BJ (cell line): ENCODE measurements at places on chromosomes 16 and 17. TPM values are rescaled to one million over a fixed set of nuclear protein-coding genes. Genes with fewer than 3 reads are reported as not detected.

NPIPA3 gene
- 1.7 and 4.4 TPM in 2 replicates for polyA plus RNA-seq

MAP2K4 gene
- 12.8 and 22.5 TPM in 2 replicates for polyA plus RNA-seq

RASD1 gene
- 0.83 and 0.90 TPM in 2 replicates for polyA plus RNA-seq

CX3CL1 gene
- 0.02 TPM in 1 of 2 replicates, not detected in the other for polyA plus RNA-seq

MARVELD3 gene
- not detected in 2 replicates for polyA plus RNA-seq

SKA2 gene
- polyA plus RNA-seq: 9.7 and 29.3 TPM in 2 replicates
